Activated CD4-positive, alpha-beta T cell treated with anti-CD3 and anti-CD28 coated beads, Interleukin-2, amount 10 ng/mL, durations not matched to agents 24 days and 14 days (primary cell): ENCODE measurements at places on chromosomes 13 and 19. TPM values are rescaled to one million over a fixed set of nuclear protein-coding genes. Genes with fewer than 3 reads are reported as not detected.

DNA sequence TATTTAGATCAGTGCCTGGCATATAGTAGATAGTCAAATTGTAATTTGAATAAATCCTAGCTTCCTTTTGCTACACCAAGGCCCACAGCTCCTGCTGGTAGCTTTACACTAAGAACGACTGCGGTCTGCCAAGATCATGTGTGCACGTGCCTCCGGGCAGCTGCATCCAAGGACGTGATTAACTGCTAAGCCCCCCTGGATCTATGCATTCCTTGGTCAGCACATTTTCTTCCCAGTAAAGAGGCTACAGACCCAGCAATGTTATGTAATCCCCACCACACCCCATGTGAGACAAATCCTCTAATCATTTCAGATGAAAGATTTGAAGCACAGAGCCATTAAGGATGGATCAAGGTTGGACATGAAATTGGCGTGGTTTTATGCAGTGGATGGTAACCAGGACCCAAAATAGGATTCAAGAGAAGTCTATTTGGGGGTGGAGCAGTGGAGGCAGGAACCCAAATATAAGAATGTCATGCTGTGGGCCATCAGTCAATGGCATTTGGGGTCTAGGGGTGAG is 65.2 kb upstream of the PEG3 start:
- DNase-seq = no peak

GRCh38 chr19:6060600-6061375 is 49.5 kb downstream of the RFX2 start:
- peak; percentile 73 for DNase-seq

GRCh38 chr19:5054551-5055456 is 85.9 kb downstream of the KDM4B start:
- no peak for DNase-seq

DNA sequence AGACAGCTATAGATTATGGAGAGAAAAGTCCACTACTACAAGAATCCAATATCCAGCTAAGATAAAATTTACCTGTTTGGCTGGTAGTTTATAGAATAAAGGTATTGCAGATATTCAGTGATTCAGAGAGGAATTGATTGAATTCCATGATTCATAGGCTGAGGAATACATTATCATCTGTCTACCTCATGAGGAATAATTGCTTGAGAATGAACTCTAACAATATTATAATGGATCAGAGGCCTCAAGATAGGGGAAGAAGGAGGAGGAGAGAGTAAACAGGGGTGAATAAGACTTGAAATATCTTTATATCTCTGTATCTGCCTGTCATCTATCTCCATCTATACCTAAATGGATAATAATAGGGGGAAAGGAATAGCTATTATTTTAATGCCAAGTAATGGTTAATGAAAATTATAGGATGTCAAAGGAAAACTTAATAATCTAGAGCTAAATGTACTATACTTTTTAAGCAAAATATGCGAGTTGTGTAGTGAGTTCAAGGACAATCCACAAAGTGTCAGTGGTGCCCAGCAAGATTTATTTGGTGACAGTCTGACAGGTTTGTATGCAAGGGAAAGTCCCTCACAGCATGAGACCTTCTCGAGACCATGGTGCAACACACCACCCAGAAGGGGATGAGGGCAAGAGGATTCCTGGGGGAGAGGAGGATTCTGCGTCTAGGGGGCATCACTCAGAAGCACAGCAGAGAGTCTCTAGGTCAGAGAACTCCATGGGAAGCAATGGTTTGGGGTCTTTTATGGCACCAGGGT is 224.5 kb downstream of the GPC5 start:
- no peak for DNase-seq

GRCh38 chr13:70964124-70964523 is 855.9 kb upstream of the KLHL1 start:
- DNase-seq = no peak

ZNF625 gene
- total RNA-seq = 3.0 and 3.7 TPM in 2 replicates

NBEA gene
- total RNA-seq = 0.07 and 0.14 TPM in 2 replicates
